Ovary (tissue), 10 donors: ENCODE measurements at places on chromosomes 12 and 14. TPM values are rescaled to one million over a fixed set of nuclear protein-coding genes. Genes with fewer than 3 reads are reported as not detected.
A peak's percentile ranks its signal among the peaks of the same experiment; 100 is the strongest.

DNA sequence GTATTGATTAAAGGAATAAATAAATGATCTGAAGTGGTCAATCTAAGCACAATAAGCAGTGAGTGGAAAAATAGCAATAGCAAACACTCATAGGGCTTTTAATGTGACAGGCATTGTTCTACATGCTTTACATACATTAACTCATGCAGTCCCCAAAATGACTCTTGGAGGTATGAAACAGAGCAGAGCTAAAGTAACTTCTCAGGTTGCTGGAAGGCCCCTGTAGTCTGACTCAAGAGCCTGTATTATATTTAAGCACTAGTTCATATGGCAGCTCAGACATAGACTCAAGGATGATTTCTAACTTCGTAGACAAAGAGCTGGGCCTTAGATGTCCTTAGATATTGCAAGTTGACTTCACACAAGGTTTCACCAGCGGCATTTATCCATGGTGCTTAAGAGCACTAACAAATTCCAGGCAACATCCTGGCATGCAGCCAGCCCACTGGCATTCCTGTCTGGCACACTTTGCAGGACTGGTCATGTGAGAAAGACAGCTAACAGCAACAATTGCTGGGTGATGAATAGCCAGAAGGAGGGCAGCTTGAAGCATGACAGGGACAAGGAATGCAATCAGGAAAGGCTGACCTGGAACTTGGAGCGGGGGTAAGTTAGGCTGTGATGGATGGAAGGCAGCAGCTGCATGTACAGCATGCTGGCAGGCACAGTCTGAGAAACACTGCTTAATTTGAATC lies 22.9 kb upstream of the KTN1 start:
- peak; percentile 22 for DNase-seq

DNA sequence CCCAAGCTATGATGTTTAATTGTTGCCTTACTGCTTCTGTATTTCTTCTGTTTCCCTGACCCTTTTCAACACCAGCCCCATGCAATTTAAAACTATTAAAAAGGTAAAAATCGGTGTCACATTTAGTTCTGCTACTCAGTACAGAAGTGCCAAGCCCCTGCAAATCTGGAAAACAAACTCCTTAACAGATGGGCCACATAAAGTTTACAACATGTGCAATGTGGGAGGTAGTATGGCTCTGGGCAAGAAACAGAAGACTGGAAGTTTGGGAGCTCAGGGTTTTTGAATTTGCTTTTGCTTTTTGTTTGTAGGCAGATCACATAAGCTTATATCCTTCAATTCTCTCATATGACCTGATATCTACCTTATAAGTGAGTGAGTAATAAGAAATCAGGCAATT lies 404.0 kb upstream of the ATP2B1 start:
- no peak for DNase-seq

DNA sequence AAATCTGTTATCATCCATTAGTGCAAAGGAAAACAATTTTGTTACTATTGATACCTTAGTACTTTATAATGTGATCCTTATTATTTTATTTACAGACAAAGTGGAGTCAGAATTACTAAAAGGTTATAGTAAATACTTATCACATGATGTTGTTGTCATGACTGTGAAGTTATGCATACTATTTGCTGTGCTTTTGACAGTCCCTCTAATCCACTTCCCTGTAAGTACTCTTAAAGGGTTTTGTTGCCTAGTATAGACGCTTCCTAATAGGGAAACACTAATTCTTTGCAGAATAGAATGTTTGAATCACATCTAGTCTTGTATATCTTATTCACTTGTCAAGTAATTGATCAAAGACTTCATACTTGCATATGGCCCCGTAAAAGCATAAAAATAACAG lies 69.4 kb downstream of the SLC38A6 start:
- no peak for DNase-seq

GRCh38 chr14:102249041-102249440 lies 55.9 kb downstream of the MOK start:
- DNase-seq, result no peak

Gene FIGNL2
- 0.37 TPM for total RNA-seq

Gene SERPINA12
- total RNA-seq, result not detected

GRCh38 chr12:55845785-55846496 lies 3.2 kb upstream of the MMP19 start:
- DNase-seq, result no peak

- no peak for DNase-seq
Observed at GRCh38 chr14:72692696-72693095, 201.2 kb downstream of the DPF3 start.

DNA sequence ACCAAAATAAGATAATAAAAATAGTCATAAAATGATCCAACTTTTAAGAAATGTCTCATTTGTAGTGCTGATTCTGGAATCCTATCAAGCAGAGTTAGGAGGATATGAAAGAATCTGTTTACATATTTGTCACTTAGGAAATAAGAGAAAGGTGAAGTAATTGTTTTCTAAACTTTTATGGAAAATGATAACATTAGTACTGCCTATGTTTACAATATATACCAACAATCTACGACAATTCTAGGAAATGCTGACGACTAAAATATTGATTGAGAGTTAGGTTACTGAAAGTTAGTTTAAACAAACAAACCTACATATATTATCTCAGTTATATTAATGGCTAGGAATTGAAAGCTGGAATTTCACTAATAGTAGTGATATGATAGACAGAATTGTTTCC lies 18.0 kb downstream of the TSPAN19 start:
- no peak for DNase-seq

- no peak for DNase-seq
Observed at GRCh38 chr12:98464190-98464589, 51.2 kb upstream of the TMPO start.

DNA sequence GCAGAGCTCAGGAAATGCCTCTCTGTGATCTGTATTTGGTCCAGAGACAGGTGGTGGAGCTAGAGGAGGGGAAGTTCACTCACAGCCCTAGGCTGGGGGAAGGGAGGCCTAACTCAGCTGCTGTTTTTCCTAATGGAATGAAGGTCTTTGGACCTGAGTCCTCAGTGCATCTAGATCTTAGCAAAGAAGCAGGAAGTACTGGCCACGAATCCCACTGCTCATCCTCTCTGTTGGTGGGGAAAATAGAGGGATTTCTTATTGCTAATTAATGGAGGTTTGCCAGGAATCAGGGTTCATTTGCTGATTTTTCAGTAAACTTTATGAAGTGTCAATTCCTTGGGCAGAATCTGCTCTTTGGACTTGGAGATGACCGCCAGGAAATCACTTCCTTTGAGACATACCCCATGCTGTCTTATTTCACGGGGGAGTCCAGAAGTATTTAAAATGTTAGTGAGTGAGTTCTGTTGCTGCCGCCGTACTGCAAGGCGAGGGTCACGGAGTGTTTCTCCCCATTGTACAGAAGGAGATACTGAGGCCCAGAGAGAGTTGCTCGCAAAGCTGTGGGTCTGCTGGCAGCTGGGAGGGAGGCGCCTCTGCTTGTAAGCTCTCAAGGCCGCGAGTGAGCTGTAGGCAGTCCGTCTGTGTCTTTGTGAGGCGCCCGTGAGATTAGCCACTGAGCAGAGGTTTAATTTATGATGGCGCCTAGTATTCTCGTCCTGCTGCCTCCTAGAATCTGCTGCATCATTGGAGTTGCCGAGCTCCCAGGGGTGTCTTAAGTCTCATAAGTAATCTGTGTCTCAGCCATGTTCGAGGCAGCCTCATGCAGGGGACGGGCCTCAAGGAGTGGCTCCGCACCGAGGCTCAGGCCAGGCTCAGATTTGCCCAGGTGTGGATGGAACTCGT lies 88.2 kb downstream of the TSPAN9 start:
- no peak for DNase-seq

DNA sequence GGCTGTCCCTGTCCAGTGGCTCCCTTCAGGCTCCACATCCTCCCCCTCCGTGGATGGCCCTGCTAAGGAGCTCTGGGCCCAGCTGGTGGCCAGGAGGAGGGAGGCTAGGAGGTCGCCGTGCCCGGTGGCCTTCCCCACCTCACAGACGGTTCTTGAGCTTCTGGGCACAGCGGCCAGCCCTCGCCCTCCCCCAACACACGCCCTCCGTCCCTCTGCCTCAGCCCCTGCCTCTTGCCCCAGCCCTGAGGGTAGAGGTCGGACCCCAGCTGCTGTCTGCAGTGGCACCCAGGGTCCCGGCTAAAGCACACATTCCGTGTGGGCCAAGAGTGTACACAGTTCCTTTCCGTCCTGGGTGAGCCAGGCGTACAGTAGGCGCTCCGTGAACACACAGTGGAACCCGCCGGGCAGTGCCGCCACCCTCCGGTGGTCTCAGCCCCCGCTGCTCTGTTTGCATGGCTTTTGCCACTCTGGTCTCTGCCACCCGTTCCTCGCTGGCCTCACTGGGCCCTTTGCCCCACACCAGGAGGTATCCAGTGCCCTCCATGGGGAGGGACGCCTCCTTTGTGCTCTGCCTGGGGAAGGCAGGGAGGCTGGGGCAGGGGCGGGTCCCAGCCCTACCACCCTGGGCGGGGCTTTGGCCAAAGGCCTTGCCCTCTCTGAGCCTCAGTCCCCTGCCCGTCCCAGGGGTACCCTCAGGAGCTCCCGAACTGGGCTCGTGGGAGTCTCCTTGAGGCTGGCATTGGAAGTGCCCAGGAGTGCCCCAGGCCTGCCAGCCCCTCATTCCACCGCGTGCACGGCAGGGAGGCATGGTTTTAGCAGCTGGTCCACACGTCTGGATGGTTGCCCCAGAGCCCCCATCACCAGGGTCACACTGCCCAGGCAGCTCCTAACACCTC lies 13.0 kb downstream of the TRMT61A start:
- DNase-seq, result no peak

Gene RNASE7
- total RNA-seq, result not detected

Gene SCFD1
- total RNA-seq, result 89.2 TPM

Gene AKAP3
- 1.4 TPM for total RNA-seq

DNA sequence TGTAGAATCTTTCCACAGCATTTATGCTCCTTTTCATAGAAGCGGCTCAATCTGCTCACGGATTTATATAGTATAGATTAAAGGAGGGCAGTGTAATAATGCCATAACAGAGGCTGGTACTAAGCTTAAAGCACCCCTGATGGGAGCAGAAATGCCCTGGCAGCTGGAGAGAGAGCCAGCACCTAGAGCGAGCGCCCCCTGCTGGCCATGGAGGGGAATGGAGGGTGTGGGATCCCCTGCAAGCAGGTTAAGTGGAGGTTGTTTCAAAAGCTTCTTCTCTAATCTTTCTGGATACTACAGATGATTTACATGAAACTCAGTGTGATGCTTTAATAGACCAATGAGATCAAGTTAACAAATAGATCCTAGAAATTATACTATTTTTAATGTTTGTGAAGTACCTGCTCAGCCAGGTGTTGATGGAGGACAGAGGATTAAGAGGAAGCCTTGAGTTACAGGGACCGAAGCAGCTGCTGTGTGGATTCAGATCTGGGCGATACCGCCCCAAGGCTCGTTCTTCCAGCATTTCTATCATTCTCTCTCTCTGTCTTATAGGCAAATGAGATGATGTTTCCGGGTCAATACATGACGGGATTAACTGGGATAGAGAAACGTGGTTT lies 1519.3 kb upstream of the TMEM132C start:
- DNase-seq, result no peak
